ENCODE measurements at places on chromosomes 12 and 14.
A peak's percentile ranks its signal among the peaks of the same experiment; 100 is the strongest.

DNA sequence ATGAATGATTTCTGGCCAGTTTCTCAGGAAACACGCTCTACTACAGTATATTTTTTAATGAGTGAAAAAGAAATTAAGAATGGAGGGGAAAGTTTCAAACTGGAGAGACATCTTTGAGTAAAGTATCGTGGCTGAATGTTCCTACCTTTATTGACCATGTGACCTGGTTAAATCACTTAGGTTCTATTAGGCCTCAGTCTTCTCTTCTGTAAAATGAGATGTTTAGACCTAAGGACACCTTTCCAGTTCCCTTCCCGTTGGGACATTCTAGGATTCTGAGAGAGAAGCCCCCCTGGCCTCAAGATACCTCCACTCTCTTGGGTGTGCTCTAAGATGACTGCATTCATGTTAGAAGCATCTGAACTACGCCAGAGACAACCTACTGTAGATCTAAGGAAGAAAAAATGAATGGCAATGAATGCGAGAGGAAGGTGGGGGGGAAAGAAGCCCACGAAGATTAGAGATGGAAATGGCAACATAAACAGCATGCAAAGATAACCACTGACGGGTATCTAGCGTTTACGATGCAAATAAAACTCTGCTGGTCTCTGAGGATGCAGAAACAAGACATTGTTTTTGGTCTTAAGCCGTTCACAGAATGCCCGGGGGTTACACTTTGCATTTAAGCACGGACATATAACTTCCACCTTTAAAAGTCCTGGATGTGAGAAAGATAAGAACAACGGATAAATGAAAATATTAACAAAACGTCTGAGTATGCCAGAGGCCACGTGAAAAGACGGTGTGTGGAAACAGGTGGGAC, 599 bp upstream of the CPSF6 start:
- no peak for DNase-seq

- peak; percentile 16 for DNase-seq
Measured at GRCh38 chr14:104784846-104785707, 10.5 kb downstream of the AKT1 start.

DNA sequence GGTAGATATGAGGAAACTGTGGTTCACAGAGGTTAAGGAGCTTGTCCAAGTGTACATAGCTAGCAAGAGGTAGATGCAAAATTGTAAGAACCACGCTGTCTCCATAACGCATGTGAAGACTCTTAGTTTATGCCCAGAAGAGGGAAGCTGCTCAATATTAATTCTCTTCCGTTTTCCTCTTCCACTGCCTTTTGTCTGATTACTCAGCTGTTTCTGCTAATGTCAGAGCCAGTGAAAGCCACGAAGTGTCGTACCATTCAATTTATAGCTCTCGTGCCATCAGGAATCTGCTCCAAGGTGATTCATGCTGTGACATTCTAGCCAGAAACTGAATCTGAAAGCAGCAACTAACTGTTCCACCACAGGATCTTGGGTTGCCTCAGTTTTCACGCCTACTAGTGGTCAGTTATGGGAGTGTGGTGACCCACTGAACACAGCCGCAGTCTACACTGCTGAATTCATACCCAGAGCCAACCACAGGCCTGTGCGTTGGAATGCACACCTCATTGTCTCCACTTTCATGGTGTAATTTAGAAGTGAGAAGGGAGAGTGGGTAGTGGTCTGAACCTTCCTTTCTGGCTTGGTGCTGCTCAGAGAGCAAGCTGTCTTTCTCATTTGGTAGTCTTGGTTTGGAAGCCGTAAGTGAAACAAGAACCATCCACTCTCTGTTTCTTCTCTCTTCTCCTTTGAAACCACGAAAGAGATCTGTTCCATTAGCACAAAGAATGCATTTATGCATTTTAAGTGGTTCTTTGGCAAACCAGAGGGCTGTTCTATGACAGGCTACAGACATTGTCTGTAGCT, 74.2 kb upstream of the NAP1L1 start:
- DNase-seq, result peak; percentile 52

DNA sequence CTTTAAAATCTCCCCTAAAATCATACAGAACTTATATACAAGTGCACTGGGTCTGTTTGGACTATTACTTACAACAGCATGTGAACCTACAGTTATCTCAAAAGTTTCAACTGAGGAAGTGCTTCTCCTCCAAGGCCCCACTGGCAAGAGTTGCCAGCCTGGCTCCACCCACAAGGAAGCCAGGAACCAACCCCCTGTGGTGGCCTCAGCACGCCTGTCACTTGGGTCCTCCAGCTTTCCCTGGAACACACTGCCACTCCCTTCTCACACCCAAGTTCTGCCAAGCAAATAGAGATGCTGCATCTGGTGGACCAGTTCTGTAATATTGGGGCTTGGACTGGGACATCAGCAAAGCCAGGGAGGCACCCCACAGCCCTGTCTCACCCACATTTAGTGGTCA, 115.4 kb downstream of the GCH1 start:
- DNase-seq, result no peak

GRCh38 chr12:6084969-6085450, 39.5 kb downstream of the VWF start:
- DNase-seq, result no peak

- no peak for DNase-seq
Measured at GRCh38 chr12:904010-904414, 45.5 kb downstream of the RAD52 start.

DNA sequence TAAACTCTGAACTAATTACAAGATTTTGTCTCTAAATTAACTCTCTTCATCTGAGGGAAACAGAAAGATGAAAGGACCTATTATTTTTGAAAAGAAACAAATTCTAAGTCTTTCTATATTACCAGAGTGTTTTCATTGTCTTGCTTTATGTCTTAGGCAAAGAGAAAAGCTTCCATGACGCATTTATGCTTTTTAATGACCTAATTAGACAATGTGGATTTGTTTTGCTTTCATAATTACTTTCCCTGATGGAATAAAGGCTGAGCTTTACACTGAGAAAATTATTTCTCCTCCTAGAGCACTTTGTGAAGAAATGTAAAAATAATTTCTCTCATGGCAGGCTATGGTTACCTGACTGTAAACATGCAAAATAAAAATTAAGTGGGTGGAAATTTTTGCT, 138.0 kb upstream of the SLCO1C1 start:
- DNase-seq, result no peak

DNA sequence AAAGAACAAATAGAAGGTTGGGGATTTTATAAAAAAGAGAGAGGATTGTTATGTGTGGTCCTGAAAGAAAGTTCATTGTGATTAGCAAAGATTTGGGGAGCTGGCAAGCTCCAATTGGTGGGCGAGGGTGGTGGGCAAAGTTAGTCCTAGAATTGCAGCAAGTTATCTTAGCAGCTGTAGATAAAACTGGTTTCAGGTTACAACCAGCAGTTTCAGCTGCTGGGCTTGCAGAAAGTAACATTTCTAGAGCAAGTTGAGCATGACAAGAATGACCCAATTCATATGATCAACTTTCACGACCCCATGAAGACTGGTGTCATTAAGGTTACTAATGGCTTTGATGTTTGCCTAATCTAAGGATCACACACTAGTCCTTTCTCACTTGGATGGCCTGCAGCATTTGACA, 177.9 kb upstream of the NUDT4 start:
- DNase-seq, result no peak

DNA sequence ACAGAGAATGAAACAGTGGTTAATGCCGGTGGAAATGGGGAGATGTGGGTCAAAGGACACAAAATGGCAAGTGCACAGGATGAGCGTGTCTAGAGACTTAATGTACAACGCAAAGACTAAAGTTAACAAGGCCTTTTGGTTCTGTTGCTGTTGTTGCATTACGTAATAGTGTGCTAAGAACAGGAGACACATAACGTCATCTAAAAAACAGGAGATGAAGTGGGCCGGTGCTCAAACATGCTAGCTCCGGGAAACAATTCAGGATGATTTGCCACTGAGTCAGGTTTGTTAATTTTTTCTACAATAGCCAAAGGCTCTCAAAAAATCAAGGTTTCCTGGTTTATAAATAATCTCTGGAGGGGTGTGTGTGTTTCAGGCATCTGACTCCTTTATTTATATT, 55.5 kb downstream of the ETV6 start:
- DNase-seq, result no peak

DNA sequence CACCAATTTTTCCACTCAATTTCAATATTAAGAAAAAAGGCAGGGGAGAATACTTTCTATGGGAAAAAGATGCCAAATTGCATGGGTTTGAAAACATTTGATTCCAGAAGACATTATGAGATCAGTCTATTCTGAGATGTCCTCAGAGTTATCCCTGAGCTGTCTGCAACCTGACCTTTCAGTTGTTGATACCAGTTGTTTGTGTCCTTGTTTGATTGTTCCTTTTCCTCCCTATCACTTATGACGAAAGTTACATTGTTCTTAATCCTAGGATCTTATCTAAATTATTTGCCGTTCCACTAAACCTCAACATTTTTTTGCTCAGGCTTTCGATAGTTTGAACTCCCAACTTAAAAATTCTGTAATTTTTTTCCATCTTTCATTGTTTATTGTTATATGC, 336.3 kb upstream of the NOVA1 start:
- DNase-seq, result no peak

GRCh38 chr12:2453076-2453760, 341.6 kb upstream of the FKBP4 start:
- no peak for DNase-seq

DNA sequence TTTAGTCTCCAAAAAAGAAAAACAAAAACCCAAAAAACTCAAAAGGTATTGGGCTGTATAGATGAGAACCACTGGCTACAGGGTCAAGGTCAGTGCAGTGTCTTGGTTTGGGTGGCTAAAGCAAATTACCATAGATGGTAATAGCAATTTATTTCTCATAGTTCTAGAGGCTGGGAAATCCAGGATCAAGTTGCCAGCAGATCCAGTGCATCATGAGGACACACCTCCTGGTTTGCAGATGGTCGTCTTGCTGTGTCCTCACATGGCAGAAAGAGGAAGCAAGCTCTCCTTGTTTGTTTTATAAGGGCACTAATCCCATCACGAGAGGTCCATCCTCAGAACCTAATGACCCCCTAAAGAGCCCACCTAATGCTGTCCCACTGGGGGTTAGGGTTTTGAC, 11.2 kb downstream of the COX14 start:
- DNase-seq, result no peak

- DNase-seq, result no peak
Measured at GRCh38 chr12:110616471-110617115, 2.7 kb downstream of the TCTN1 start.

Measured in CD4-positive, alpha-beta memory T cell (primary cell).